Pons (tissue), 1 donor: ENCODE measurements at places on chromosomes 12 and 14.
A peak's percentile ranks its signal among the peaks of the same experiment; 100 is the strongest.

GRCh38 chr12:68203460-68203875 is 22.1 kb downstream of the IL26 start:
- DNase-seq, result no peak

DNA sequence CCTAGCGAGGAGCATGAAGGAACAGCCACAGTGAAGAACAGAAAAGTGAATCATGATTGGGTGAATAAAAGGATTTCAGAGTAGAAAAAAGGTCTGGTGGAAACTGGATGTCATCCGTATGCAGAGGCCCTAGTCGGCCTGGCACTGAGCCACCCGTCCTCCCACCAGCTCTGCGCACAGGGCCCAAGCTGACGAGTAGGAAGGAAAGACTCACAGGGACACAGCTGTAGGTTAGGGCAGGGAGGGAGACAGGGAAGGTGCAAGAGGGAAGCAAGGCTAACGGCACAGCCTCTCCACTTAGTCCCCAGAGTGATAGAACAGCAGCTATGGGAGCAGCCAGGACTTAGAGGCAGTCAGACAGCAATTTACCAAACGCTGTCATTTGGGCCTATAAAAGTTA is 112.6 kb downstream of the KCNK10 start:
- no peak for DNase-seq

DNA sequence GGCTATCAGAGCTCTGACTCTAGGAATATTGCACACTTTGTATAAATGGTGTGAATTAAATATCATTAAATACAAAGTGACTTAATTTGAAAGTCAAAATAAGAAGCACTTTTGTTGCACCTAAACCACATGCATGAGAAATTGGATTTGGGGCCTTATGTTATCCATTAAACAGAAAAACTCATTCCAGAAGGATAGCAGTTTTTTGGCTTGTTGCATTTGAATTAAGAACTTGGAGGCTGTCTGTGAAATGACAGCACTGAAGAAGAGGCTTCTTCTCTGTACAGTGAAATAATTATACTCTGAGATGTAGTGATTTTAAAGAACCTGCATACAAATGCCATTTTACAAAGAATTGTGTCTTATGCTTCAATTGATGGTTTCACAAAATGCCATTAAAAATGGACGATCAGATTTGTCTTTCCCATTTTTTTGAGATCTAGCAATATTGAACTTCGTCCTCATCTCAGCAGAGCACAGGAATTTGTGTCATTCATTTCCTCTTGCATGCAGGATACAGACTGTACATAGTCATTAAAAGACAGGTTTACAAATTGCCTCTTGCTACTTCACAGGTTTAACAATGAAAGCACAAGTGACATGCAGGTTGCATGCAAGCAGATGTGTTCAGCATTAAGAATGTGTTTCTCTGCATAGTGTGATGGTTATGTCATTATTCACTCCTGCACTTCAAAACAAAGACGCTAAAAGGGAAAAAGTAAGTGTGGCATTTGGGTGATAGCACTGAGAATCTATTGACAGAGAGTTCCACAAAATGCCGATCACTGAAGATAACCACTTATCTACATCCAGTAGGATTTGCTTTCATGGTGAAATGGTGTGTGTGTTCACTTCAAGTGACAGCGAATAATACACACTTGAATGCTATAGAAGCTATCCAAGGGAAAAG is 35.9 kb upstream of the PYGL start:
- no peak for DNase-seq

DNA sequence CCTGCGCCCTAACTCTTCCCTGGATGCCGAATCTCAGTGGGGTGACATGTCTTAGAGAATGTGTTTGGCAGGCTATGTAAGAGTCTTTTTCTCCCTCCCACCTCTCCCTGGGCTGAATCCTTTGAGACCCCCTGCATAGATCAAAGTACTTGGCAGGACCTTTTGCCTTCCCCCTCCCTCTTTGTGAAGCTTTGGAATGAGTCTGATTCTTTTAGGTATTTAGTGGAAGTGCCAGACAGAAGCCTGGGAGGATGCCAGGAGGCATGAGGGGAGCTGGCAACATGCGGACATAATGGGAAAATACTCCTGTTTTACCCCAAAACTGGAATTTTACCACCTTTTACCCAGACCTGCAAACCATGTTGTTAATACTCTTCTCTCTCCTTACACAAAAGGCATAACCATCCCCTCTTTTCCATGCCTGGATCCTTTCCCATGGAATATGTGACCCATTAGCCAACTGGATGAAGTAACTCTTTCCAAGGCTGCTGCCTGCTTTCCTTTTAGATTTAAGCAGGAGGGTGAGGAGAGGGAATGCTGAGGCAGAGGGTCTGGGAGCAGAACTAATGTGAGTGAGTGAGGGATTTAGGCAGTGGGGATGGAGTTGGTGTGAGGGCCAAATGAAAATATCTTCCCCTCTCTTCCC is 41.7 kb downstream of the TTLL5 start:
- DNase-seq, result no peak

DNA sequence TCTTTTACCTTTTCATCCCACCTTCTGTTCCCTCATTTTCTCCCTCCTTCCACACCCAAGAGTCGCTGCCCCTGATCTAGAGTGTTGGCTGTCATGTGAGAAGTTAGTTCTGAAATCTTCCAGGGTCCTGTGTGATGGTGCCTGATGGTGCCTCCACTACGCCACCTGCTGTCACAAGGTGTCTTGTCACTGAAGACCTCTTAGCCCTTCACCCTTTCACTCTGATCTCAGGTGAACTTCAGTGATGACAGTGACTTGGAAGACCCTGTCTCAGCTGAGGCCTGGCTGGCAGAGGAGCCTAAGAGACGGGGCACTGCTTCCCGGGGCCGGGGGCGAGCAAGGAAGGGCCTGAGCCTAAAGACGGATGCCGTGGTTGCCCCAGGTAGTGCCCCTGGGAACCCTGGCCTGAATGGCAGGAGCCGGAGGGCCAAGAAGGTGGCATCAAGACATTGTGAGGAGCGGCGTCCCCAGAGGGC is 7.6 kb upstream of the PFDN5 start:
- peak; percentile 42 for DNase-seq

DNA sequence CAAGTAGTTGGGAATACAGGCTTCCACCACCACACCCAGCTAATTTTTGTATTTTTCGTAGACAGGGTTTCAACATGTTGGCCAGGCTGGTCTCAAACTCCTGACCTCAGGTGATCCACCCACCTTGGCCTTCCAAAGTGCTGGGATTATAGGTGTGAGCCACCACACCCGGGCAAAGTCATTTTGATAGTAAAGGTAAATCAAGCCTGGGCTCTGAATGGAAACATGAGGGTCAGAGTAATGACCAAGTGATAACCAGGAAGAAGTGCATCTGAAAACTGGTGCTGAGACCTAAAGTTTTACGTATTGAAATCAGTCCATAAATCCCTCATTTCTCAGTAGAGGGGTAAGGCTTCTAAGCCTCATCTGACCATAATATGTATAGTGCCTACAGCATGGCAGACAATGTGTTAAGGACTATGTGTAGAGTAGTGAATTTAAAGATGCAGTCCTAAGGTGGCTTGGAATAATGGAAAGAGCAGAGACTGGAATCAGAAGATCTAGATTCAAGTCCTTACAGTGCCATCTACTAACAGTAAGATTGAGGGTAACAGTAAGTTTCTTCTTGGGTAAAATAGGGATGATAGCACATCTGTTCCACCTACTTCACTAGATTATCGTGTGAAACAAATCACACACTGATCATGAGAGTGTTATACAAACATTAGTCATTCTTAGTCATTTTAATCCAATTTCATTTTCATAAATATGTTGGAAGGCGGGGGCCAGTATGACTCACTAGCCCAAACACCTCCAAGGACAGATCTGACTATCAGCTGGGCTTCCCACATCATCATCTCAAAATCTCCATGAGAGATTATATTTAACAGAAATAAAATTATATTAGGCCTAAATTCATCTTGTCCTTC is 11.2 kb downstream of the MAP4K5 start:
- no peak for DNase-seq

DNA sequence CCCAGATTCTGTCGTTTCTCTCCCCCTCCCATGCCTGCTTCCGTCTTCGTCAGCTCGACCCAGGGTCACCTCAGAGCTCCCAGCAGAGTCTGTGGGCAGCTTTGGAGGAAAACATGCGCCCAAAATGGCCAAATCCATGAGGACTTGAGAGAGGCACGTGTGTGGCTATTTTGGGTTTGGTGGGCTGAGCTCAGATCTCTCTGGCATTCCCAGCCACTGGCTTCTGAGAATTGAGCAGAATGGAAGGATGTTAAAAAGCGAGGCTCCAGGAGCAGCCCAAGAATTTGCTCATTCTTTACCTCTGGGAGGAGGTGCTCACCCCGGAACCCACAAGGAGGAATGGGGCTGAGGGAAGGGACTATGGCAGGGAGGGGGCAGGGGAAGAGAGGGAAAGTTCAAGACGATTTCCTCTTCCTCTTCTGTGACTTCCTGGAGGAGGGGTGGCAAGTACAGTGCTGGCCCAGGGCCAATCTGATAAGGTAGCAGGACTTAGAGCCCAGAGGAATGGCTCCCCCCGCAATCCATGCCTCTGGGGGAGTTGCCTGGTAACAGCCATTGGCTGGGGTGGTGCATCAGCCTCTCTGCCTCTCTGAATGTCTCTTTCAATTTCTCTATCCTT is 20.1 kb downstream of the TSPAN9 start:
- no peak for DNase-seq

GRCh38 chr14:50003213-50004021 is 110.5 kb downstream of the ARF6 start:
- no peak for DNase-seq

GRCh38 chr14:56412468-56413434 is 166.8 kb upstream of the TMEM260 start:
- DNase-seq, result no peak

DNA sequence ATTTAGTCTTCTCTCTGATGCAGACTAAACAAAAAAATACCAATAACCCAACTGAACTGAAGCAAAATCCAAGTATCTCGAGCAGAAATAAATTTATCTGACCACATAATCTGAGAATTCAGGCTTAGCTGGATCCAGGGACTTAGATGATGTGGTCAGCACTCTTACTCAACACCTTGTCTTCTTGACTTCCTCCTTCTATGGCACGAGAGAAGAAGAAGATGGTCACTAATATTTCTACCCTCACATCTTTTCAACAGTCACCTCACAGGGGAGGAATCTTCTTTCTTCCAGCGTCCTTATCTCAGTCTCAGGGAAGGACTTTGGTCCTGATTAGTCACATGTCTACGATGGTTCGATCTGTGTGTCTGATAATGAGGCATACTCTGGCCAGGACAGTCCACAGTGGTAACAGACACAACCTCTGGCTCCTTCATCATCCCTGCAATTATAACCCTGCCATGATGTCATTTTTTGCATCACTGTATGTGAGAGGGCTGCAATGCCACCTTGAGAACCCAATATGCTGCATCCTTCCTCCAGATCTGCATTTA is 15.8 kb downstream of the RGS6 start:
- no peak for DNase-seq

GRCh38 chr12:101799774-101800173 is 31.0 kb downstream of the GNPTAB start:
- no peak for DNase-seq

- DNase-seq, result peak; percentile 8
Observed at GRCh38 chr14:72855913-72856312, 38.0 kb downstream of the DPF3 start.

DNA sequence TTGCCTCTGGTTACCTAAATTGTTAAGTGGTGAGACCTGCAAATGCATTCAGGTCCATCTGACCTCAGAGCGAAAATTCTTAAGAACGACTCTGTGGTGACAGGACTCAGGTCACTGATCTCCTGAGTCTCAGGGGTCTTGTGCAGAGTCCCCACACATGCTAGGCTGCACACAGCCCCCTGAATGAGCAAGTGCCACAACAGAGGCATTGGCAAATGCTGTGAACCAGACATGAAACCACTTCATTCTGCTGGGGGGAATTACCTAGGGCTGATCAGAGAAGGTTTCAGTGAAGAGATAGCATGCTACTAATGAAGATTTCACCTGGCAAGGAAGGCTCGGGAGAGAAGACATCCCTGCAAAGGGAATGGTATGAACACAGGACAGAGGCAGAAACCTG is 281.6 kb downstream of the ITPR2 start:
- no peak for DNase-seq

DNA sequence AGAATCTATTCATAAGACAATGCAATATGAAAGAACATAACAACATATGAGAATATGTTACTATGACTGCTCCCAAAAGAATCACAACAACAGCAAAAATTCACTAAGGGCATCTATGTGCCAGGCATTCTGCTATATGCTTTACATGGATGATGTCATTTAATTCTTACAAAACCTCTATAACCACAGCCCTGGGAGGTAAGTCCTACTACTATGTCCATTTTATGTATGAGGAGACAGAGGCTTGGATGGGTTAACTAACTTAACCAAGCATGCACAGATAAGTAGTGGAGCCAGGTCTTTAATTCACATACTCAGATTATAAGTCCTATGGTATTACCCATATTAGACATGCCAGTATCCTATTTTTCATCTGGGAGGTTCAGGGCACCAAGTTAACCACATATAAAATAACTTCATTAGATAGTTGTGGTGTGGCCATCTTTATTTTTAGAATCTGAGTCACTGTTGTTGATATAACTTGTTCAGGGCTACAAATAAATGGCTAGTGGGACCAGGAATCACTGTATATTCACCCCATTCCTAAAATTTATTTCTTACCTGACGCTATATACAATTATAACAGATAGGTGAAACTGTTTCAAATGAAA is 33.2 kb upstream of the RAD51AP1 start:
- no peak for DNase-seq

GRCh38 chr14:77037938-77038568 is 9.5 kb upstream of the IRF2BPL start:
- no peak for DNase-seq

DNA sequence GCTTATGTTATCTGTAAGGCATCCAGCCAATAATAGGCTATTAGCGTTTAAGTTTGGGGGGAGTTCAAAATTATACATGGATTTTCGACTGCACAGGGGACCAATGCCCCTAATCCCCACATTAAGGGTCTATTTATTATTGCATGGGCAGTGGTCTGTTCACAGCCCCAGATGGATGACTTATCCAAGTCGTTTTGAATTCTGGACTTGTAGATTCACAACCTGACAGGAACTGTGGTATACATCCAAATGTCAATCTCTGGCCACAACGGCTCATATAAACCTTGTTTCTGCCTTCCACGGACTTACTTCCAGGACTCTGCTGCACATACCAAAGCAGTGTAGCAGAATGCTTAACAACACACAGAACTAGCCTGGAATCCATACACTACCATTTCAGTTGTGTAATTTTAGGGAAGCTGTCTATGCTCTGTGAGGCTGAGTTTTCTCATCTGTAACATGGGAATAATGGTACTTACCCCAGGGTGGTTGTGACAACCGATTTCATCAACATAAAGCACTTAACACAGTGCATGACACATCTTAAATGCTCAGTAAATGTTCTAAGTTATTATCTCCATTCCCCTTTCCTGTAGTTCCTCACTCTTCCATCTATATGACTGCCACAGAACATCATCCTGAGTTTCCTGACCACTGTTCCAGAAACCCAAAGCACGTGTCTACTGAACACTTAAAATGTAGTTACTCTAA is 3.7 kb downstream of the DDX24 start:
- DNase-seq, result no peak

GRCh38 chr12:68435816-68436215 is 103.7 kb upstream of the MDM1 start:
- no peak for DNase-seq

GRCh38 chr14:97975216-97975615 is 1178.0 kb downstream of the VRK1 start:
- no peak for DNase-seq
